ENCODE measurements at places on chromosomes 16 and 17.

- DNase-seq = no peak
These were observed 25.4 kb upstream of the HOXB13 start for GRCh38 chr17:48753794-48754499.

DNA sequence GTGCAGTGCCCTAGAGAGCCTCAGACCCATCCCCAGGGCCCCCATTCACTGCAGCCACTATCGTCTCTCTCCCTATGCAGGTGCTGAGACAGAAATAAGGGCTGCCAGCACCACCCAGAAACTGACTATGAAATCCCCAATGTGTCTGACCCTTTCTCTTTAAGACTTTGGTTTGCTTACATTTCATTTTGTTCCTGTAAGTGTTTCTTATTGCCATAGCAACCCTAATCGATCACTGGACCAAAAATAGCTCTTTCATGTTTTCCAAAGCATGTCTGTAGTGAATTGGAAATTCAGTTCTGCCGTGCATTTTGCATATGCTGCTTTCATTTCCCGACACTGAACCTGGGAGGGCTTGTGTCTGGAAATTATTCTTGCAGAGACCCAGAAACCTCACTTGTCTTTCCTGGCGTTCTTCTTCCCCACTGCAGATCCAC, 148.7 kb upstream of the NOL11 start:
- DNase-seq = no peak

DNA sequence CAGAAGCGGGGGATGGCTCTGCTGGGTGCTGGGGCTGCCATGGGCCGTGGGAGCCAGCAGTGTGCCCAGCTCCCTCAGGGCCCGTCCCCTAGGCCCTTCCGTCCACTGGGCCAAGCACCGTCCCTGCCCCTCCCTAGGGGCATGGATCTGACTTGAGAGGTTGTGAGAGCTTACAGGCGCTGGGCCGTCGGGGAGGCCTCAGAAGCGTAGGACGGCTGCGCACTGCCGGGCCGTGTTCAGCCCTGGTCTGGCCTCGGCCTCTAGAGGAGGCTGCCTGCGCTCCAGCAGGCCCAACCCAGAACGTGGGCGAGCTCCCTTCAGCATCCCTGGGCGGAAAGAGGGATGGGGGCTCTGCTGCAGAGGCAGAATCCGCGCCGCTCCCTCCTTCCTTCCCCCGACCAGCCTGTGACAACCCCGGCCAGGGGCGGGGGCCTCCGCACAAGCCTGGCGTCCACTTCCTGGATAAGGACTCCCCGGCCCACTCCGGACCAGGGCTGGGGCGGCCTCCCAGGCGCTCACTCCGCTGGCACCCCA, 685 bp upstream of the MPG start:
- DNase-seq = peak; percentile 38

GRCh38 chr16:55040366-55041086, 109.9 kb downstream of the IRX5 start:
- DNase-seq = no peak

- DNase-seq = no peak
These were observed 48.9 kb downstream of the RABEP1 start for GRCh38 chr17:5330981-5331380.

GRCh38 chr17:82943751-82944150, 103.9 kb upstream of the ZNF750 start:
- DNase-seq = no peak

DNA sequence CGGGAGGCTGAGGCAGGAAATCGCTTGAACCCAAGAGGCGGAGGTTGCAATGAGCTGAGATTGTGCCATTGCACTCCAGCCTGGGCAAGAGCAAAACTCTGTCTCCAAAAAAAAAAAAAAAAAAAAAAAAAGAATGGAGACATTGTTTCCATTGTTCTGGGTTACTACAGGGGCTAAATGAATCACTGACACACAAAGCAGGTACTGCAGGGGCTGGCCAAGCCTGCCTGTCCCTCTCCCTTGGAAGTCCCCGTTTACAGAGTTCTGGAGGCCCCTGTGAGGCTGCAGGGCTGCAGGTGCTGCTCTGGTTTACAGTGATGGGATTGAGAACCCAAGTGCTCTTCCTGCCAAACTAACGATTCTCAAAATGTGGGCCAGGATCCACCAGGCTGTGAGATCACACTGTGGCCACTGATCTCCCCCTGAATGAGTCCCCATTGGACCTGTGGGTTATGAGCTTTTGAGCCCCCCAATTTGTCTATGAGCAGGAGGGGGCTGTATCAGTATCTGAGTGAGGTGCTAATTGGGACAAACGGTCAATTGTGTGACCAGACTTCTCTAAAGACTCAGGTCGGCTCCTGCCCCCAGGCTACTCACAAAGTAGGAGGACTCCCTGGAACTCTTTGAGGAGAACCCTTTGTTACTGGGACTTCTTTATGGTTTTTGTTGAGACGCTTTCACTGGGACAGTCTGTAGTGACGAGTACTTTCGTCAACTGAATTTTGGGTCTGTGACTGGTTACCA, 39.0 kb downstream of the DNAH17 start:
- no peak for DNase-seq

Measured in MV-4-11 (cell line).